ENCODE measurements at places on chromosomes 7 and 10.

GRCh38 chr10:58638388-58638787, 125.7 kb downstream of the BICC1 start:
- DNase-seq, result peak; percentile 61

DNA sequence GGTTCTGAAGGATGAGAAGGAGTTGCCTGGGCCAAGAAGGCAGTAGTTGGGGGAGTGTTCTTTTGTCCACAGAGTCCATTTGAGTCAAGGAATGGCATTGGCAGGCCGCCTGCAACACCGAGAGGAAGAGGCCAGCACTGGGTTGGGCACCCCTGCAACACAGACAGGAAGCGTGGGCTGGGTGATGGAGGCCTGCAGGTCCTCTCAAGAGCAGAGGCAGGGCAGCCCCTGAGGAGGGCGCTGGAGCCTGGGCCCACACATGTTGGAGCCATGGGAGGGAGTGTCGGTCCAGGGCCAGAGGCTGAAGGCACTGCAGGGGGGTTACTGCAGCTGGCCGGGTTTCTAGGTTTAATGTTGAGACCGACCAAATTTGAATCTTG, 137.3 kb downstream of the PTPN20 start:
- no peak for DNase-seq

- no peak for DNase-seq
Measured at GRCh38 chr7:136940917-136941316, 72.5 kb downstream of the CHRM2 start.

GRCh38 chr7:82678716-82679115, 235.1 kb upstream of the CACNA2D1 start:
- DNase-seq, result no peak
